ENCODE measurements at places on chromosomes 4 and X.
A peak's percentile ranks its signal among the peaks of the same experiment; 100 is the strongest.

- DNase-seq: no peak
Observed at GRCh38 chrX:21943460-21944135, 3.1 kb downstream of the SMS start.

- peak; percentile 17 for DNase-seq
Observed at GRCh38 chr4:180695851-180696250, 1547.4 kb upstream of the TENM3 start.

DNA sequence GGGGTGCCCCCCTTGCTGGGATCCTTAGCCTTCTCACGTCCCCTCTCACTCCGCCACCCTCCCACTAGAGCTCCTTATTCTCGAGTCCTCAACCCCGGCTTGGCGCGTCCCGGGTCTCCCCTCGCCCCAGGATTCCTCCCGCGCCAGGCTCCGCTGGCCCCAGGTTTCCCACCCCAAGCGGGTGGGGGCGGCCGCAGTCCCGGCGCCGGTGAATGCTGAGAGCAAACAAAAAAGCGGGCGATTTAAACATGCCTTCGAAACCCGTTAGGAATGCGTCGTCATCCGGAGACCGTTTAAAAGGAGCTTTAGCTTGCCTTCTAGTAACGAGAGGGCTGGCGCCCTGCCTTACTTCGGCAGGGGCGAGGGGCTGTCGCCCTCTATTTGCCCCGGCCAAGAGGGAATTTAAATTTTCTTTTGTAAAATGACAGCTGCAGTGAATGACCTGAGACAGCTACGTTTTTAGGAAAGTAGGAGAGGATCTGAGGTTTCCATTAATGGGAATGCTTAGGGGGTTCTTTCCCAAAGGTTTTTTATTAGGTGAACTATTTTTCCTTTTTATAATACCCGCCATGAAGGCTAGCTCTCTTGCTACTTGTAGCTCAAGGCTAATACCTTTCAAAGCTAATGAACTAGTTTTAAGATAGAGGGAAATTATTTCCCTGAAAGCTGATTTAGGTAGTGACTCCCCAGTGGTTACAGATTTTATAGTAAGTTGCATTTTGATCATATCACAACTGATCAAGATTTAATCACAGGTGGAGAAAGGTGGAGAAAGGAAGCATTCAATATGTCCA is 3.1 kb downstream of the JADE1 start:
- no peak for DNase-seq

DNA sequence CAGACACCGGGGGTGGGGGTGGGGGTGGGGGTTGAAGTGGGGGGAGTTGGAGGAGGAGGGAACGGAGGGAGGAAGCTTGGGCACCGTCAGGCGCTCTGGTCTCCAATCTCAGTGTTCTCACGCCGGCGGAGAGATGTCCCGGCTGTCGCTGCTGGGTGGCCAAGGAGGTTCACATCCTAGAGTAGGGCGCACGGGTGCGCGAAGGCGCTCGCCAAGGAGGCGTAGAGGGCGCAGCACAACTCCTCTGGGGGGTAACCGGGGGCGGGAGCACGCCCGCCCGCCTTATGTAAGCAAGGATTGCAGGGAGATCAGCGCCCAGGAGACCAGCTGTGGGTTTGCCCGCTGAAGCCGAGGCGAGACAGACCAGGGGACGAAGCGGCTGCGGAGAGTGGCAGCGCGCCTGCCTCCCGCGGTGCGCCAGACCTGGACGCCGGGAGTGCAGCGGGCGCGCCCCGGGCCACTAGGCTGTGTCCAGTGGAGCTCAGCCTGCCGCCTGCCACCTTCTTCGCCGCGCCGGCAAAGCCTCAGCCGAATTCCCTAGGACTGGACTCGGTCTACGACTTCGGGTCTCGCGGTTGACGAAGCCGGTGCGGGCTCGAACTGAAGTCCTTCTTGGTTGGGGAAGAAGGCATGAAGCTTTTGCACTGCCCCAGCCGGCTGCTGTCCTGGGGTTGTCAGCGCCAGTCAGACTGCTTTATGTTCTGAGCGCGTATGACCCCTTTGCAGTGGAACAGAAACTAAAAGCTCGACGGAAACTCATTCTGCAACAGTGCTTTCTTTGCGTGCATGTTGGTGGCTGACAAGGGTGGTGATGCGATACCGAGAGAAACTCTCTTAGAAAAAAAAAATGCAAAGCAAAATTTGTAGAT is 707 bp upstream of the UNC5C start:
- no peak for DNase-seq

GRCh38 chr4:153255233-153255632 is 51.0 kb downstream of the TRIM2 start:
- no peak for DNase-seq

- no peak for DNase-seq
Observed at GRCh38 chrX:138754861-138755260, 43.3 kb upstream of the FGF13 start.

DNA sequence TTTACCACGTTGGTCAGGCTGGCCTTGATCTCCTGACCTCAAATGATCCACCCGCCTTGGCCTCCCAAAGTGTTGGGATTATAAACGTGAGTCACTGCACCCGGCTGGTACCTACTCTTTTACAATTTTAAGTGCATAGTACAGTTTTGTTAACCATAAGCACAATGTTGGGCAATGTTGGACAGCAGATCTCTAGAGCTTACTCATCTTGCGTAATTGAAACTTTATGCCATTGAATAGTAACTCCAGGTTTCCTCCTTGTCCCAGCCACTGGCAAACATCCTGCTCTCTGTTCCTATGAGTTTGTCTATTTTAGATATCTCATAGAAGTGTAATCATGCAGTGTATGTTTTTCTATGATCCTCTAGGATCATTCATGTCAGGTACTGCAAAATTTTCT is 9.3 kb upstream of the CPE start:
- DNase-seq: no peak

DNA sequence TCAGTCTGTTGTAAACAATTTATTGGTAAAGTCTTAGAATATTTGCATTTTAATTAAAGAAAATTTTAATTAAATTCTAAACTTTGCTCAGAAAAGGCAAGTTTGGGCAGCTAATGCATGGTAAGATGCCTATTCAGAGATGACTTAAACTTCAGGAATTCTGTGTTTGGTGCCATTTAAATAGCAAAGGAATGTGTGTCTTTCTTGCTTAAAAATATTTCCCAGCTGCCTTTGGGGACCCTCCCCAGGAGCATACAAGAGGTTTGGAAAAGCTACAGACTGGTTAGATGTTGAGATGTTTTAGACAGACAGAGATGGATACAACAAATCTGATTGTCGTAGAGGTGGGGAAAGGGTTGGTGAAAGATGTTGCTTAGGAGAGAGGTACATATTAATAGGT is 36.5 kb downstream of the AFF2 start:
- DNase-seq: no peak

DNA sequence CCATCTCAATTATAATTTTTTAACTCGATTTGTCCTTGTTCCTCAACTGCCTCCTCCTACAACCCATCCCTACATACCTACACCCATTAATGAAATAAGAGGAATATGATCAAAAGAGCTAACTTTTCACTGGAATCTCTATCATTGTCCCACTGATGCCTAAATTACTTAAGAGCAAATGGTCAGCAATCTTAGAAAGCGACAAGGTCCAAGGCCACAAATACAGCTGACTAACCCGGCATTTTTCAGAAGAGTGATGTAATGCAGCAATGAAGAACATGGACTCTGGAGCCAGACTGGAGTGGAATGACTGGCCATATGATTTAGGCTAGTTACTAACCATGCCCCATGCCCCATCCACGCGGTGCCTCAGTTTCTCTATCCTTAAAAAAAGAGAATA is 56.2 kb downstream of the PPA2 start:
- DNase-seq: no peak

DNA sequence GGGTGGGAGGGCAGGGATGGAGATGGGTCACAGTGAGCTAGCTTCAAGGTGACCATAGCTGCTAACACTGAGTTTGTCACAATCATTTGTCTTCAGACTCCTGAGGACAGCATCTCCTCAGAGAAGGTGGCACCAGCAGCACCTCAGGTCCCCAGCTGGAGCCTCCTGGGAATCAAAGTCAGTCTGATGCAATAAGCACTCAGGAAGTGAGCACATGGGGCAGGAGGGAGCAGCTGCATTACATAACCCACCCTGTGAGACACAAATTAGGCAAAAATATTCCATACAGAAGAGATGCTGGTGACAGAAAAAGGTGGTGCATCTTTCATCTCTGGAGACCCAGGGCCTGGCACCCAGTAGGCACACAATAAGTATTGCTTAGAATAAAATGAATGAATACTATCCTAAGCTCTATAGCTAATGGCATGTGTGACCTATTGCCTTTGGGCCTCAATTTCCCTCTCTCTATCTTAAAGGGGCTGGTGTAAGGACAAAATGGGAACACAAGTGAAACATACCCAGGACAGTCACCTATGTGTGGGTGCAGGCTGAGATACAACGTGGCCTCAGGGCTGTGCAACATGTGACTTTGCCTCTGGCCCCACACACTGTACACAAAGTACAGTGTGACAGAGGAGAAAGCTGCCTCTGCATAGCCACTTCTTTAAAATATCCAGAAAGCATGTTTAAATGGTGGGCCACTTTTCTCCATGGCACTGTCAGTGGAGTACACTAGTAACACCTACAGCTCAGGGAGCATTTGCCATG is 37.1 kb downstream of the SLC39A8 start:
- no peak for DNase-seq

- peak; percentile 88 for DNase-seq
Observed at GRCh38 chr4:82780752-82781231, 17.8 kb downstream of the SCD5 start.

GRCh38 chr4:30832639-30833038 is 112.5 kb downstream of the PCDH7 start:
- no peak for DNase-seq

- no peak for DNase-seq
Observed at GRCh38 chr4:87030755-87031441, 96.1 kb downstream of the AFF1 start.

- DNase-seq: no peak
Observed at GRCh38 chr4:53785996-53786395, 194.7 kb upstream of the LNX1 start.

DNA sequence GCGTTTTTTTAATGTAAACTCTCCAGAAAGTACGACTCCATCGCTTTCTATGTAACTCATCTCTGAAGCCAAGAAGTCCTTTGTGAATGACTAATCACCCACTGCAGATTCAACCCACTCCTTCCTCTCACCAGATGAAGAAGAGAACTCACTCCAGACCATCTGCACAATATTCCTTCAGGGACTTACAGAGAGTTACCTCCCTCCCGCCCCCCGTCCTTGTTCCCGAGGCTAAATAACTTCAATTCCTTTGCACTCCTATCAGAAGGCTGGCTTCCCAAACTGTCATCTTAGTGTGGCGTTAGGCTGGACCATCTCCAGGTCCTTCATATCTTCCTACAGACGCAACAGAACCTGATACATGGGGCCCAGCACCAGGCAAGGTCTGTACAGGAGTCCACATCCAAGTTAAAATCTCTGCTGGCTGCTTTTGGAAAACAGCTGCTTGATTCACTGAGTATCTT is 82.4 kb downstream of the AFAP1 start:
- no peak for DNase-seq

- DNase-seq: no peak
Observed at GRCh38 chr4:24880186-24880585, 32.7 kb downstream of the CCDC149 start.

- DNase-seq: no peak
Observed at GRCh38 chr4:5134620-5135019, 83.3 kb downstream of the STK32B start.

DNA sequence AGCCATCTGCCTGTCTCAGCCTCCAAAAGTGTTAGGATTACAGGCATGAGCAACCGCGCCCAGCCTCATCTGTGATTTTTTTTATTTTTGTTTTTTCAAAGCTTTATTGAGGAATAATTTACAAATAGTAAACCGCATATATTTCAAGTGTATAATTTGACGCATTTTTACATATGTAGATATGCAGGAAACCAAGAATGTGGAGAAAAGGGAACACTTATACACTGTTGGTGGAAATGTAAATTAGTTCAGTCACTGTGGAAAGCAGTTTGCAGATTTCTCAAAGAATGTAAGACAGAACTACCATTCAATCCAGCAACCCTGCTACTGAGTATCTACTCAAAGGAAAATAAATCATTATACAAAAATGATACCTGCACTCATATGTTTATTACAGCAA is 85.9 kb downstream of the SLC16A2 start:
- DNase-seq: no peak

DNA sequence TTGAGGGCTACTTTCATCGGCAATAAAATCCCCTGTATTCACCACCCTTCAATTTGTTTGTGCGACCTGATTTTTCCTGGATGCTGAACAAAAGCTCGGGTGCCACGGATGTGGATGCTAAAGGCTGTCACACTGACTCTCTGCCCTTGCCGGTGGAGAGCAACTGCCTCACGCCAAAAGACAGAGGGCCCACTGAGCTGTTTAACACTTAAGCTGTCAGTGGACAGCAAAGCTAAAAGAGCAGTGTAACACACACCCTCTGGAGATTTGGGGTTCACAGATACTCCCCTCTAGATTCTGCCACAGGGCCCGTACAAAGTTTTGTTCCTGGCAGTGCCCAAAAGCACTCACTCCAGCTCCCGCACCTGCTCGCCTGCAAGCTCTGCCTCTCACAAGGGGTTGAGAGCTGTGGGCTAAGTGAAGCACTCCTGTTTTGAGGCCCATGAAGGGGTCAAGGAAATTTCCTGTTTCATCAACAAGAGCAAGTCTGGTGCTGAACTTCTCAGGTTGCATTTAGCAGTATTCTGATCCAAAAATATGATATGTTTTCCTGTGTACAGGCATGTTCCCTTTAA is 1571.9 kb downstream of the ADGRL3 start:
- DNase-seq: no peak

DNA sequence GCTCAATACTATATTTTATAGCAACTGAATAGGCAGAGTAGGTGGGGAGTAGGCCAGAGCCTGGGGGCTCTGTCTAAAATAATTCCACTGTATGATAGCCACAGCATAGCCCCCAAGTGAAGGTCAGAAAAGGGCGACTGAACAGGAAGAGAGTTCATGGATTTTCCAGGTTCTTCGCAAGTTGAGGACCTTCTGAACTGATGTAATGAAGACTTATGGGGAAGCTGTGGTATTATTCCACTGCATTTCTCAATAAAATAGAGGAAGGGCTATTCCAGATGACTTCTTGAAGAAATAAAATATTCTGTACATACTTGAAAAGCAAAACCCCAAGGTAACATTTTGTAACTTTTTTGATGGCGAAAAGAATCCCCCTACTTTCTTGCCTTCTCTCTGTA is 231.4 kb upstream of the GPC4 start:
- DNase-seq: no peak

DNA sequence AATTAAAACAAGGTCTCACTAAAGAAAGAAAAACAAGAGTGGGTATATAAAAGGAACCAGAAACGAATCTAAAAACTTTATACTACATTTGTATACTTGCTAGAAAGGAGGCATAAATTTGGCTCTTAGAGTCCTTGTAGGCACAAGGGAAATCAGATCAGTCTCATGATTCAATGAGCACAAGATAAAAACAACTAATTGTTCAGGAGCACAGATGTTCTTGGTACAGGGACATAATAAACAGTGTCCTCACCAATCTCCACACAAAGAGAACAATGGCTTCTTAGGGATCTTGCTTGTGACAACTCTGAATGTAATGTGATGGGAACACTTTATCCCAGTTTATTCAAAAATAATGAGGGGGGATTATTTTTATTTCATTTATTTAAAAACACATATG is 28.3 kb downstream of the TMEM144 start:
- no peak for DNase-seq
